ENCODE measurements at places on chromosomes 13 and 19.
A peak's percentile ranks its signal among the peaks of the same experiment; 100 is the strongest.

GRCh38 chr13:76884186-76884906 is 1.9 kb downstream of the KCTD12 start:
- DNase-seq, result peak; percentile 34

GRCh38 chr13:29129616-29130015 is 309.5 kb downstream of the MTUS2 start:
- no peak for DNase-seq

DNA sequence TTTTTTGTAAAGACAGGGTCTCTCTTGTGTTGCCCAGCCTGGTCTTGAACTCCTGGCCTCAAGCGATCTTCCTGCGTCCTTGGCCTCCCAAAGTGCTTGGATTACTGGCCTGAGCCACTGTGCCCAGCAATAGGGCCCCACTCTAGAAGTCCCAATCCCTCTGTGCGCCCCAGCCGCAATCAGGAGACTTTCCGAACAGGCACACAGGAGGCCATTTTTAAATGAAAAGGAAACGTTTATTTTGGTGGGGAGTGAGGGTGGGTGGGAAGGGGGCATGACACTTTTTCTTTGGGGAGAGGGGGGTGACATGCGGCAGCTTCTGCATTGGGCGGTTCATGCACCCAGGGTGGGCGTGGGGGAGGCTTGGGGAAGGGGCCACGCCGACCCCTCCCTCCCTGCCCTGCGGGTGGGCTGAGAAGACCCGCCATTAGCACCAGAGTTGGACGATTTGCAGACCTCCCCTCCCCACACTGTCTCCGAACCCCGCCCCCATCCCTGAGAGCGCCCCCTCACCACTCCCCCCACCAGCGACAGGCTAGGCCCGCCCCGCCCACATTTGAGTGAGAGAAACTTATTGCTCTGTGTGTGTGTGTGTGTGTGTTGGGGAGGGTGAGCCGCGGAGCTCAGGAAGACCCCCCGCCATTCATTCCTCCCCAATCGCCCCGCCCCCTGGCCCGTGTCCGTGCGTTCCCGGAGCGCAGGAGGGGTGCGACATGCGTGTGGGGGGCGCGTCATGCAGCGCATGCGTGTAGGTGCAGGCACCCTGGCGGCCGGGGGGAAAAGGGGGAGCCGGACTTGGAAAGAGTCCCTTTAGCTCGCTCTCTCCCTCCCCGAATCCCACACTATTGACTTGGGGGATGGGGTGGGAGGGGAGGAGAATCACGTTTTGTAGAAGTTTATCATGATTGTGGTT is 17.2 kb downstream of the KCNC3 start:
- DNase-seq, result no peak

GRCh38 chr19:12757544-12758274 is 6.1 kb downstream of the BEST2 start:
- peak; percentile 72 for DNase-seq

GRCh38 chr13:25525884-25526283 is 154.1 kb downstream of the ATP8A2 start:
- no peak for DNase-seq

DNA sequence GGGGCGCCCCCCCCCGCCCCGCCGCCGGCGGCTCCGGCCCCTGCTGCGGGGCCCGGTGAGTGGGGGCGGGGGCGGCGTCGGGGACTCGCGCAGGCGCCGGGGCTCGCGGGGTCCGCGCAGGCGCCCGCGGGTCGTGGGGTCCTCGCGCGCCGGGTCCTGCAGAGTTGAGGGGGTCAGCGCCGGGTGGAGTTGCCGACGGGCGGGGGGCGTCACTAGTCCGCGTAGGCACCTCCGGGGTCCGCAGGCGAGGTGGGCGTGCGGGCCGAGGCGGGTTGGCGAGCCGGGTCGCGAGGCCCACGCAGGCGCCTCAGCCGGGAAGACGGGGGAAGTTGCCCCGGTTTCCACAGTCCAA is 365 bp downstream of the PPP6R1 start:
- no peak for DNase-seq

DNA sequence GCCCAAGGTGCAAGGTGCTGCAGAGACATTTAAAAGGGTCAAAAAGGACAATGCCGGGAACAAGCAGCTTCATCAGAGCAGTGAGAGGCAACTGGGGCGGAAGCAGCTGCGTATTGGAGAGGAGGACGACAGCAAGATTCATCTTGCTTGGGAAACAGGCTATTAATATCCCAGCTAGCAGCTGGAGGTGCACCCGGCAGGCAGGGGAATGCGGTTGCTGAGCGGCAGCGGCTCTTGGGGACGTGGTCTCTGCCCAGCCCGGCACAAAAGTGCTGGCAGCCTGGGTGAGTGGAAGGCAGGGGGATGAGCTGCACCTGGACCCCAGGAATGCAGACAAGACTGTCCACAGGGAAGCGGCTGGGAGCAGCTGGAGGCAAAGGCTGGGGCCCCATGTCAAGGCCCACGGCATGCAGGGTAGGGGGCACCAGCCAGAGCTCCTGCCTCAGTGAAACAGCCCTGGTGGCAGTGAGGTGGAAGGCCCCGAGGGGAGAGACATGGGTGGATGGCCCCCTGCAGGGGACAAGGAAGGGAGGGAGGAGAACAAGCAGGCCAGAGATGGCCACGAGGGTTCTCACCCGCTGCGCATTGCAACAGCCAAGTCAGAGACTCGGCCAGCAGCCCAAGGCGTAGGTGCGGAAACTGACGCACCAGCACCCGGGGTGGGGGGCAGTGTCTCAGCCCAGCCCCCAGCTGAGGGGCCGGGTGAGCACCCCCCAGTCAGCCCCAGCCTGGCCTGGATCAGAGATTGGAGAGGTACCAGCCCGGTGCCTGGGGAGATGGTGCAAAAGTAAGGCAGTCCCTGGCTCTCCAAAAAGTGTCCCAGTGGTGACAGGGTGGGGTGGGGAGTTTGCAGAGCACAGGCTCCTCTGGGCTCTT is 34.4 kb downstream of the PEPD start:
- DNase-seq, result peak; percentile 16

DNA sequence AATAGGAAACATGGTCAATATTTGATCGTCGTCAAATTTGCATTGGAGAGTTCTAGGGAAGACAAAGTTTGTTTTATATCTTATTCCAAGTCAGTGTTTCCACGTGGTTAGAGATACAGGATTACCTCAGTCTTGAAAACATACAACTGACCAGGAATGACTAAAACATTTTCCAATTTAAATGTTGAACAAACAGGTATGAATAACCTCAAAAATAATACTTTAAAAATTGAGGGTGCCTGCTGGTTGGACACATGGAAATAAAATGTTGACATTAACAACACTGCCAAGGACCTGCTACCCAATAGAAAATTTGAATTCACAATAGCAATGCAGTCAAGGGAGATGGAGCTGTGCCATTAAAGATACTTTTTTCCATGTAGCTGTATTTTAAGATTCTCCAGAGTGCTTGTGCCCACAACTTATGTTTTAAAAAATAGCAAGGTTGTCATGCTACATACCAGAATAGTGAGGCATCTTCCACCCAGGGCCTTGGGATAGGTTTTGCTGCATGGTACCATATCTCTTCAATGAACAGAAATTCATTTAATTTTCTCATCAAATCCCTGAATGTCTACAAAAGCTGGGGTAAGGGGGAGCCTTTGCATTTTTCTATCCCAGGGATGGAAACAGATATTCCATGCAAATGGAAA is 260.8 kb downstream of the EFNB2 start:
- no peak for DNase-seq

GRCh38 chr13:114145722-114146121 is 13.3 kb upstream of the RASA3 start:
- no peak for DNase-seq

GRCh38 chr13:39900106-39900750 is 244.8 kb downstream of the COG6 start:
- no peak for DNase-seq

- DNase-seq, result no peak
These were observed 5.9 kb upstream of the VSTM2B start for GRCh38 chr19:29519931-29520330.

GRCh38 chr13:51935326-51936171 is 73.8 kb downstream of the CCDC70 start:
- peak; percentile 16 for DNase-seq

GRCh38 chr13:48078251-48078656 is 16.6 kb downstream of the MED4 start:
- DNase-seq, result no peak

DNA sequence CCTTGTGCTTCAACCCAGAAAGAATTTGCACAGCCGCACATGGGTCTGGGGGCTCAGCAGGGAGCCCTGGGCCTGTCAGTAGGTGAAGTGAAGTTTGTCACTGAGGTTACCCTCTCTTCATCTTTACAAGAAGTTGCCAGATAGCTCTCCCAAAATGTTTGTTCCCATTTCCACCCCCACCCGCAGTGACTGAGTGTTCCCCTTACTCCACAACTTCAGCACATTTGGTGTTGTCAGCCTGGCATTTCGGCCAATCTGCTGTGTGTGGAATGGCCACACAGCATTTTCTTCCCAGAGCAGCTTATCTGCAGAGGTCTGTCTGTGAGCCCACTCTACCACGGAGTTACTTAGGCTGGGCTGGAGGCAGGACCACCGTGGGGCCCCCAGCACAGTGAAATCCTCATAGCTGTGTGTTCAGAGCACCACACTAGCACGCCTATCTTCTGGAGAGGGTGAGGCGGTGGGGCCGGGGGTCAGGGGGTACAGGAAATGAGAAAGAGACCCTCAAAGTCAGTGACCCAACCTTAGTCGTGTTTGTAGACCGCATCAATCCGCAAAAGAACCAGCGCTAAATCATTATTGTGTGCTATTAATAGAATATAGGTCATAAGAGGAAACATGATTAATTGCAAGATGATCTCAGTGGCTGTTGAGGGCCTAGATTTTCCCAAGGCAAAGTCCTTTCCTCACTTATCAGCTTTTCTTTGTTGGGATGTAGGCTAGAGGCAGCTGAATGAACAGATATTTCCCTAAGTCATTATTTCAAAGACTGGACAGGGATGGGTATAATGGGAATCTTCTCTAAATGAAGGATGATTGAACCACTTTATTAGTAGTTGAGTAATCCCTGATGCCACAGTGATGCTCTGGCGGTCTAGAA is 116.0 kb downstream of the SIPA1L3 start:
- DNase-seq, result peak; percentile 82

DNA sequence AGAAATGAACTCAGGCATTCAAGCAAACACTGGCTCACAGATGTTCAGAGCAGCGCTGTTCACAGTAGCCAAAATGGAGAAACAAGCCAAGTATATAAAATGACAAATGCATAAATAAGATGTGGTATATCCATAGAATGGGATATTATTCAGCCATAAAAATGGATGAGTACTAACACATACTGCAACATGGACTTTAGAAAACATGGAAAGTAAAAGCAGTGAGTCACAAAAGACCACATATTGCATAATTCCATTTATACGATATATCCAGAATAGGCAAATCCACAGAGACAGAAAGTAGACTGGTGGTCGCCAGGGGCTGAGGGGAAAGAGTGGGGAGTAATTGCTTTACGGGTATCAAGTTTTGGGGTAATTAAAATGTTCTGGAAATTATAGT is 6.6 kb downstream of the ZNF837 start:
- no peak for DNase-seq

- no peak for DNase-seq
These were observed 512.6 kb downstream of the KLF5 start for GRCh38 chr13:73571376-73571775.

GRCh38 chr19:57682226-57682766 is 519 bp downstream of the ZNF551 start:
- DNase-seq, result no peak

- no peak for DNase-seq
These were observed 62.8 kb upstream of the PCDH9 start for GRCh38 chr13:67292886-67293285.

- DNase-seq, result no peak
These were observed 222.6 kb downstream of the TM9SF2 start for GRCh38 chr13:99723878-99724277.

GRCh38 chr19:1041835-1042685 is 2.2 kb downstream of the ABCA7 start:
- no peak for DNase-seq

GRCh38 chr19:36527873-36528193 is 238 bp downstream of the ZNF260 start:
- no peak for DNase-seq

- DNase-seq, result no peak
These were observed 24.1 kb downstream of the HNRNPM start for GRCh38 chr19:8468761-8469373.

DNA sequence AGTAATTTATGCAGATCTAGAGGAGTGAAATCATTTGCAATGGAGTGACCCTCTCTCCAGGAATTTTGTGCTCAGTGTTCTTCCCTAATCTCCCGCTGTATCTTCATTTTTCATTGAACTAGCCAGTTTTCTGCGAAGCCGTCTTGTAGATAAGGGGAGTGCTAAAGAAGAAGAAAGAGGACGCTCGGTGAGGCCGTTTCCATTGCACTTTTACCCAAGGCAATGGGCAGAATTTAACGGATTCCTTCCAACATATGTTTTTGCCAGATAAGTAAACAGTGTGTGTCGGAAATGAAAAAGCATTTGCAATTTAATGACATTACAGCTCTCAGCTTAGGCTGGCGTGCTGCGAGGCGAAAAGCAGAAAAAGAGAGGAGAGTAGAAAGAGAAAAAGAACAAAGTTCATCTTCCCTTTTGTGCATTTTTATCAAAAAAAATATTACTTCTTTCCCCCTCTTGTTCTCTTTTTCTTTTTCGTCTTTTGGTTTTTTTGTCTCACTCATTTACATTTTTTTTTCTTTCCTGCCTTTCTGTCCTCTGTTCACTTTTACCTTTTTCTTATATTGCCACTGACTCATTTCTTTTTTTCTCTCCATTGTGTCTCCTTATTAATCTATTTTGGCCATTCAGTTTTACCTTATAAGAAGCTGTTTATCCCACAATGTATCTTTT is 49.9 kb downstream of the SOX21 start:
- DNase-seq, result no peak

DNA sequence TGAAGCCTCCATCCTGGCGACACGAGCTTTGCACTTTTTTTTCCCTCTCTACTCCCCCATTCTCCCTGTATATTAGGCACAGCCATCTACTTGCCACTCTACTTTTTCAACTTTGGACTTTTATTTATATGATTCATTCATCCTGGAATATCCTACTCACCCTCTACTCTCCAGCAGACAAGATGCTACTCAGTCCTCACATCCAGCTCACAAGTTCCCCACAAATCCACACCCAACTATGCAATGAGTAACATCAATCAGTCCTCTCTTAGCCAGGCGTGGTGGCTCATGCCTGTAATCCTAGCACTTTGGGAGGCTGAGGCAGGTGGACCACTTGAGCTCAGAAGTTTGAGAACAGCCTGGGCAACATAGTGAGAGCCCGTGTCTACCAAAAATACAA is 23.9 kb upstream of the URAD start:
- DNase-seq, result no peak

DNA sequence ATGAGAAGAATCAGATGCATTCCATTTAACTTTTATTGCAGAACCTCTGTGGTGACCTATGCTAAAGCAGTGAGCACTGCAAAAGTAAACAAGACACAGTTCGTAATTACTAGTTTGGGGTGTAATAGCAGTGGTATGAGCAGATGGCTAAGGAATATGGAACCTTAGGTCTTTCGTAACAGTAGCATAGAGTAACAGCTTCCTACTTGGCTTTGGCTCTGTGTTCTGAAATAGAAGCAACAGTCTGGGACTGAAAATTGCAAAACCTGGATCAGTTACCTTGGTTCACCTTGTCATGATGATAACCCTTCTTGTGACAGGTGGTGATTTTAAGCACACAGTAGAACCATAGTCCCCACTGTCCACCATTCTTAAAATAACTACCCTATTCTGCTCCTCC is 303.4 kb downstream of the GPC6 start:
- no peak for DNase-seq

GRCh38 chr13:49466292-49466838 is 22.3 kb downstream of the SETDB2 start:
- DNase-seq, result no peak

- DNase-seq, result no peak
These were observed 809 bp downstream of the TDRD12 start for GRCh38 chr19:32720216-32720935.

- DNase-seq, result peak; percentile 36
These were observed 319.4 kb upstream of the HTR2A start for GRCh38 chr13:47216176-47216822.
